ENCODE measurements at places on chromosomes 3 and 15.

GRCh38 chr3:14423963-14424362 lies 21.6 kb downstream of the SLC6A6 start:
- no peak for DNase-seq

DNA sequence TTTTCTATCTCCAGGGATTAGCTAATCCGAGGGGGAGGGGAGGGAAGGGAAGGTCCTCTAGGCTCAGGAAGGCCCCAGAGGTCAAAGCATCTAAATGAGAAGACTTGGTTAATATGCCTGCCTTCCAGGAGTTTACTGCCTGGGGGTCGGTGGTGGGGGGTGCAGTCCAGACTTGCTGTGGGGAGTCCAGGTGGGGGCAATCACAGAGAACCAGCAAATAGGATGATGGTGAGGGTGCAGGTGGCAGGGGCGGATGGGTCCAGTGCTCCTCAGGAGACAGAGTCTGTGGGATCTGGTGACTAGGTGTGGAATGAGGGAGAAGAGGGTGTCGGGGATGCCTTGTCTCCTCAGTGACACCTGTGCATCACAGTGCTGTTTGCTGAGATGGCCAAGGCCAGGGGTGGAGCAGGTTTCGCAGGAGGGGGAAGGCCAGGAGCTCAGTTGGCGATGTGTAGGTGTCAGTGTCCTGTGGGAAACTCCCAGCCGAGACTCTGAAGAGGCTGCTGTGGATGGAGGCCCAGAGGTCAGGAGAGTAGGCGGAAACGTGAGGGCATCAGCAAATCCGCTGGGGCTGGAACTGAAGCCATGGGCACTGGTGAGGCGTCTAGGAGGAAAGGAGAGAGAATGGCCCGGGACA lies 8.1 kb downstream of the CFAP100 start:
- DNase-seq, result no peak

DNA sequence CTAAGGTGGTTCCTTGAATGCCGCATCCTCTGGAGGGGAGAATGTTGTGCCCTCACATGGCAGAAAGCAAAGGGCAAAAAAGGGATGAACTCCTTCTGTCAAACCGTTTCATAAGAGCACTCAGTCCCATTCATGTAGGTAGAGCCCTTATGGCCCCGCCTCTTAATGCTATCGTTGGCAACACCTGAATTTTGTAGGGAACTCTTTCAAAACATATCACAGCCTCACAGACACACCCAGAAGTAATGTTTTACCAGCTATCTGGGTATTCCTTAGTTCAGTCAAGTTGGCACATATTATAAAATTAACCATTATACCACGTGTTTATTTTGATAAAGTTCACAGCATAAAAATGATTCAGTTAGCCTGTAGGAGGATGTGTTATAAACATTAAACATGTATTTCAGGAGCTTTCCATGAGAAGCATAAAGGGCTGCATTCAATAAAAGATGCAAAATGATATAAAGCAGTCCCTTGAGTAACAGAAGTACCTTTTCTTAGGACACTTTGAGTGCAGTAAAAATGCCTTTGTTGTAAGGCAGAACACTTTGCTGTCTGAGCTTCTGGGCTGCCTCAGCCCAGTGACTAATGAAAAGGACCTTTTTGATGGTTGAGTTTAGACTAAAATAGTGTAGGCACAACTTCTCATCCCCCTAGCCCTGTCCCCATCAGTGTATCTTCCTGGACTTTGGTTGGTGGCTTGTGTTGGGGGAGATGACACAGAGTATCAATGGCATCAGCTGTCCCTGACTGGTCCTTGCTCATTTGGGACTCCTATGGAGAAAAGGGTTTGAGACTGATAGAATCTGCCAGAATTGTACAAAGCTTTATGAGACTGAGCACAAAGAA lies 263.5 kb upstream of the TPRG1 start:
- DNase-seq, result no peak

- no peak for DNase-seq
Observed at GRCh38 chr3:182644013-182644412, 149.3 kb upstream of the ATP11B start.

DNA sequence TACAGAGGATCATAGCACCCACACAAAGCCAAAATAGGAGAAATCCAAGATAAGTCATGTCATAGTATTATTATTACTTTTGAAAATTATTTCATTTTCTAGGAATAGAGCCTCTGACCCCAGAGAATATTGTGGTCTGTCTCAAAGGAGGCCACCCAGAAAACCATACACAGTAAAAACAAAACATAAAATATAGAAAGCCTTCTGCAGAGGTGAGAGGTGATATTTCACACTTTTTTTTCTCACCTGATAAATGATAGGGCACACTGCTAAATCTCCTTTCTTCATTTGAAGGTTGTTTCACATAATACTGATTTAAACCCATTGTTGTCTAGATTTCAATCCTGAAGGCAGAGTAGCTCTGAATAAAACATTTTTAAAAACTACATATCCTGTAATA lies 7.0 kb upstream of the CMC1 start:
- no peak for DNase-seq

DNA sequence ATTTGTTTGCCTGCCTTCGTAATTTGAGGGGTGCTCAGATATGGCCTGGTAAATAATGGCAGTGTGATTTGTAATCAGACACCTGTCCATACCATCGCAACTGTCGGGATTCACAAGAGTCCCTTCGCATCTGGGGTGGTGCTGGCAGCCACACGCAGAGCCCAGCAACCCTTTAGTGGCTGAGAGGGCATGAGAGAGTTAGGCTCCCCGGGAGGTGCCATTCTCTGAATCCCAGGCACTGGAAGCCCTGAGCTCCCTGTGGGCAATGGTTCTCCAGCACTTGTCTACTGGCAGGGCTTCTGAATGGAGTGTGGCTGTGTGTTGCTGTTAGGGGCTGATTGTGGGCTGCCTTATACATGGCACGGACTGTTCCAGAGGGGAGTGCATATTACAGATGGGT lies 230.1 kb downstream of the EBLN2 start:
- DNase-seq, result no peak

DNA sequence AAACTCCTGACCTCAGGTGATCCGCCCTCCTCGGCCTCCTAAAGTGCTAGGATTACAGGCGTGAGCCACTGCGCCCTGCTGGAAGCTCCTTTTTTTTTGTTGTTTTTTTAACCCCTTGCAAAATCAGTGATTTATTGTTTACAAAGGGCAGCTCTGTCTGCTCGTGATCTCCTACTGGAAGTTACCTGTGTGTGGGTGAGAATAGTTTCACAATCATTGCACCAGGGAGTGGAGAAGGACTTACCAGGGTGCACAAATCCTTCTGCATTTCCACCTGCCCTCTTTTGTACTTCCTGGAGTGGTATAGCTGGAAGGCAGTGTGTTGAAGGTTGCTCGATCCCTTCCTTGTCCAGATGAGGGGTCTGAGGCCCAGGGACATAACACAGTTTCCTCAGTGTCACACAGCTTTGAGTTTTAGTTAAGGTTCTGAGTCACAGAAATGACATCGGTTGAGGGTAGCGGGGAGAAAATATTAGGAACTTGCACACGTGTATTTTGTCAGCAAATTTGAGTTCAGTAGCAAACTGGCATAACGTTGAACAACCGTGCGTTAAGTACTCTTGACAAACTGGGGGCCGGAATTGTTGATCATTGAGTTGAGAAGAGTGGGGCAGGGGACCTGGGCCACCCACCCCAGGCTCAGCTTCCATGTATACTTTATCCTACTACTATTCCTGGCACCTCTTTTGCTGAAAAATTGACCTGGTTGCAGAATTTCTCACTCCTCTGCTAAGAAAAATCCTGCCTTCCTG lies 11.3 kb upstream of the TRAK1 start:
- DNase-seq, result no peak

DNA sequence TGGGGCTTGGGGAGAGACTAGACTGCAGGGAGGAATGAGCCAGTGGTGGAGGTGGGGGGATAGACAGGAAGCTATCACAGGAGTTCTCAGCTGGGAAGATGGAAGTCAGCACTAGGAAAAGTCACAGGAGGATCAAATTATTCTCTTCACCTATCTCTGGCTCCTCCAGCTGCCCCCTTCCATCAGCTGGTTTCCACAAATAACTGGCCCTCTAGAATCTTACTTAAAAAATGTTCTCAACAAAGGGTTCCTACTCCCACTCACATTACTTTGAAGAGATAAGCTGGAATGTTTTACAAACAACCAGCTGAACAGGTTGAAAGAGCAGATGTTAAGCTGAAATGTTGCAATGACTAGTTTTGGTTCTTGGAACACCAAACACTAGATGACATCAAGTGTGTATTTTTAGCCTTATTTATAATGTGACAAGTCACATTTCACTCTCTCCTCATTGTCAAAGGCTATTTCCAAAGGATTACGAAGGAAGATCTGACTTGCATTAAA lies 102.7 kb upstream of the AADACL2 start:
- peak; percentile 8 for DNase-seq

DNA sequence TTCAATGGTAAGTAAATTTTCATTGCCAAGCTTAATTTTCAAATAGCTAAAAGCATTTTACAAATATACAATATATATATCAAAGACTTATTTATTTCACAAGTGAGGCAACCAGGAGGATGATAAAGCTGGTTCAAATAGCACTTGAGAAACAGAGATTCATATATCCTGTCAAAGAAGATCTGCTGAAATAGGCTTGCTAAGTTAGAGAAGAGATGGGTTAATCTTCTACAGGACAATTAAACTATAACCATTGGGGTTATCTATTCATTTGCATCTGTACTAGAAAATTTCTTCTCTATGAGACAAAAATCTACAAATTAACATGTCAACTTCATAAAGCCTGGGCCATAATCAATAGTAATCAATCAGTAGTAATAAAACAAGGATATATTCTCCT lies 637.7 kb upstream of the UBE2E2 start:
- no peak for DNase-seq

DNA sequence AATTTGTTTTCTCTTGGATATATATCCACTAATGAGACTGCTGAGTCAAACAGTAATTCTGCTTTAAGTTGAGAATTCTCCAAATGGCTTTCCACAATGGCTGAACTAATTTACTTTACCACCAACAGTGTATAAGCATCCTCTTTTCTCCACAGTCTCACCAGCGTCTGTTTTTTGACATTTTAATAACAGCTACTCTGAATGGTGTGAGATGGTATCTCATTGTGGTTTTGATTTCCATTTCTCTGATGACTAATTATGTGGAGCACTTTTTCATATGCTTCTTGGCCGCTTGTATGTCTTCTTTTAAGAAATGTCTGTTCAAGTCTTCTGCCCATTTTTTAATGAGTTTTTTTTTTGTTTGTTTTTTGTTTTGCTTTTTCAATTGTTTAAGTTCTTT lies 206.2 kb downstream of the CTNNB1 start:
- no peak for DNase-seq

DNA sequence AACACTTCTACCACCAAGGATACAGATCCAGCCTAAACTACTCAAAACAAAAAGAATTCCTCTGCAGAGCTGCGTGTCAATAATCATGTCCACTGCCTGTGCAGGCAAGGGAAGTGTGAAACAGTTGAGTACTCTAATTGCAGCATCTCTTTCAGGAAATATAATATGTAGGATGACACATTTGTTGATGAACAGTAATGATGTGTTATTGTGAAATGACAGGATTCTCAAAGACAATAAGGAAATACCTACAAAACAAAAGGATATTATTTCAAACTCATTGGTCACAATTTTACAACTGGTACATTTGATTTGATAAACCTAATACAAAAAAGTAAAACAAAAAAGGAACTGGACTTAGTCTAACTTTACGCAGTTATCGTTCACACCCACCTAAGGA lies 4.4 kb downstream of the SPG11 start:
- no peak for DNase-seq

GRCh38 chr3:174169736-174170135 lies 689.4 kb upstream of the NAALADL2 start:
- no peak for DNase-seq

GRCh38 chr3:57062101-57062631 lies 1.7 kb downstream of the SPATA12 start:
- no peak for DNase-seq

- no peak for DNase-seq
Observed at GRCh38 chr15:70172124-70172523, 74.4 kb upstream of the TLE3 start.
